ENCODE measurements at places on chromosomes 5 and 9.

DNA sequence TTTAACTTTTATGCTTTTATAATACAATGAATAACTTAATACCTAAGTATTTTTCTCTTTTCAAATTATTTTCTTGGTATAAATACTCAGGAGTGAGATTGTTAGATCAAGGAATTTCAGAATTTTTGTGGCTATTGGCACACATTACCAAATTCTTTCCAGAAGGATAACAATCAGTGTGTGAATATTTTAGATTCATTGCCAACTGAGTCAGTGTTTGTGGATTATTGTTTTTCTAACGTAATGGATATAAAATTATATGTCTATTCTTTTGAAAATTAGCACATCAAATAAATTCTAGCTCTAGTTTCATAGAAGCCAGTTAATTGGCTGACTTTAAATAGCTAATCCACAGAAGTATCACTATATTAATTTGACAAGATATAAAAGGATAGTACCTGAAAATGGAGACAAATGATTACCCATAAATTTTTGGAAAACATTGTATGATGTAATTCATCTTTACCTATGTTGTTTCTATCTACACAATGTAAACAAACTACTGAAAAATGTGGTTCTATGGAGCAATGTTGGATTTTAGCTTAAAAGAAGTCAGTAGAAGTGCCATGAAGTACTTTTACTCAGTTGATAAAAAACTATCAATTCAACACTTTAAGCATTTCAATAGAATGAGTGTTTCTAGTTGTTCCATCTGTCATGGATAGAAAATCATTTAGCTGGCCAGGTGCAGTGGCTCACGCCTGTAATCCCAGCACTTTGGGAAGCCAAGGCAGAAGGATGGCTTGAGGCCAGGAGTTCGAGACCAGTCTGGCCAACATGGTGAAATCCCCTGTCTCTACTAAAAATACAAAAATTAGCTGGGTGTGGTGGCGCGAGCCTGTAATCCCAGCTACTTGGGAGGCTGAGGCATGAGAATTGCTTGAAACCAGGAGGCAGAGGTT lies 185.1 kb downstream of the ADAMTSL1 start:
- peak; percentile 63 for ATAC-seq

DNA sequence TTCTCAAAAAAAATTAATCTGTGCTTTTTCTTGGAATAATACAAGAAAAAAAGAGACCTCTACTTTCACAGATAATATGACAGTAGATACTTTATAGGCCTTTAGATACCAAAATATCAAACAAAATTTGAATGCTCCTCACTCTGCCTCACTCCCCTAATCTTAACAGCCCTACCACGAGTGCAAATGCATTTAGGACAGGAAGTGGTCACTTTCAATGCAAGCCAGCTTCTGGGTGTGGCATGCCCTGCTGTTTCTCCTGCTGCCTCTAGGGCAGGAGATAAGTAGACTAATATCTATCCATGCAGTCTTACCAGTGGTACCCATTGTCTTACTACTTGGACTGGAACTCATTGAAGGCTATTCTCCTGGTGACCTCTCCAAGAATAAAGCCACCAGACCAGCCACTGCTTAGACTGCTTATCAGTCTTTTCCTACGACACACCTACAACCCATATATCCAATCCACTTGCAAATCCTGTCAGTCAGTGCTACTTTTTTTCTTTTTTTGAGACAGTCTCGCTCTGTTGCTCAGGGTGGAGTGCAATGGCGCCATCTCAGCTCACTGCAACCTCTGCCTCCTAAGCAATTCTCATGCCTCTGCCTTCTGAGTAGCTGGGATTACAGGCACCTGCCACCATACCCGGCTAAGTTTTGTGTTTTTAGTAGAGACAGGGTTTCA lies 23.0 kb downstream of the FRRS1L start:
- ATAC-seq = peak; percentile 93

DNA sequence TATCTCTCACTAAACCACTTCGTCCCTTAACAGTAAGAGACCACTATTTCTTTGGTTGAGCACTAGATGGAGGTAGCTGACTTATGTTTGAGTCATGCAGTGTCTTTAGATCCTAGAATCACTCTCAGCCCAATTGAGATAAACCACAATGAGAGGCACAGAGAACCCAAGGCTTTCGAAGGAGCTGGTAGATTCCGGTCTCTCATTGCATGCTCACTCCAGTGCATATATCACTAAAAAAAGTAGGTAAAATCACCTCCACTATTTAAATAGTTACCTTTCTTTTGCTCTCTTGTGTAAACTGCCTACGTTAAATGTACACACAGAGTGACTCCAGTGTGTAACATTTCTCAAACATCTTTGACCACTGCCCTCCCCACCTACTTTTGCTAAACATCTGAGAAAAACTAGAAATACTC lies 27.6 kb downstream of the ACTL7A start:
- ATAC-seq = peak; percentile 73

GRCh38 chr5:151144922-151145321 lies 12.7 kb downstream of the ANXA6 start:
- ATAC-seq = no peak

- no peak for ATAC-seq
Measured at GRCh38 chr5:149792540-149793255, 62.6 kb downstream of the PPARGC1B start.

DNA sequence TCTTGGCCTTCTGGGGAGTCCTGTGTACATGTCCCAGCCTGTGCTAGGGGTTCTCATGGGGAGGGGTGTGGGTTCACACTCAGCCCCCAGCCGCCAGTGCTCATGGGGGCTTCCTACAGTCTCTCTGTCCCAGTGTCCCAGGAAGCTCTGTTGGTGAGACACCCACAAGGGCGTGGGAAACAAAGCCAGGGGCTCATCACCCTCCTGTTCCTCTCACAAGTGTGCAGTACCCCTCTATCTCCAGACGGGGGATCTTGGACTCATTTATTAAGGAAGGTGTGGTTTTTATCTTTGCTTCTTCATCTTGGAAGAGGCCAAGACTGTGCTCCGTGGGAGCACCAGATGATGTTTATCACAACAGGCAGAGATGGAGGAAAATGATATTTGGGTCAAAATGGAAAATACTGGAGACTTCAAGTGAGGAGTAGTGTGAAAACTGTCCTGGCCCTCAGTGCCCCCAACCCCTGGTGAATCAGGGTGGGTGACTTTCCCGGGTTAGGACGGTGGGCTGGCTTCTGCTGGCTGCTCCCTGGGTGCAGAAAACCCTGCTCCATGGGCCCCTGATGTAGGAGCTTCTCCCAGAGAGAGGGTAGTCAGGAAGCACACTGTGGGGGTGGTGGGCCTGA lies 15.2 kb downstream of the TMEM171 start:
- peak; percentile 90 for ATAC-seq

DNA sequence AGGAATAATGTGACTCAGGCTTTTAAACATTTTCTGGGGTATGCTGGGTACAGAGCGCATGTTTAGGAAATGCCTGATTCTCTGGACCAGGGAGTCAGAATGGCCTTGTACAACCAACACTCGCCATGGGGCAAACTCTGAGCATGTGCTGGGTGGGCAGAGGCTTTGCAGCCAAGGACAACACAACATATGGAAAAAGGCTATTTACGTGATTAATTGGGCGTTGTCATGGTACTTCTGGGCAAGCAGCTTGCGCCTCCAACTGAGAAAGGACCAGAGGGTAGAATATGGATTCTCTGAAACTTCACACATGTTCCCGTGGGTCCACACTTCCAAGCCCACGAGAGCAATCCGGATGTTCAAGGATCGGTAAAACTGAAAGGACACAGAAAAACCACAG lies 49.1 kb downstream of the NIPAL4 start:
- ATAC-seq = no peak

DNA sequence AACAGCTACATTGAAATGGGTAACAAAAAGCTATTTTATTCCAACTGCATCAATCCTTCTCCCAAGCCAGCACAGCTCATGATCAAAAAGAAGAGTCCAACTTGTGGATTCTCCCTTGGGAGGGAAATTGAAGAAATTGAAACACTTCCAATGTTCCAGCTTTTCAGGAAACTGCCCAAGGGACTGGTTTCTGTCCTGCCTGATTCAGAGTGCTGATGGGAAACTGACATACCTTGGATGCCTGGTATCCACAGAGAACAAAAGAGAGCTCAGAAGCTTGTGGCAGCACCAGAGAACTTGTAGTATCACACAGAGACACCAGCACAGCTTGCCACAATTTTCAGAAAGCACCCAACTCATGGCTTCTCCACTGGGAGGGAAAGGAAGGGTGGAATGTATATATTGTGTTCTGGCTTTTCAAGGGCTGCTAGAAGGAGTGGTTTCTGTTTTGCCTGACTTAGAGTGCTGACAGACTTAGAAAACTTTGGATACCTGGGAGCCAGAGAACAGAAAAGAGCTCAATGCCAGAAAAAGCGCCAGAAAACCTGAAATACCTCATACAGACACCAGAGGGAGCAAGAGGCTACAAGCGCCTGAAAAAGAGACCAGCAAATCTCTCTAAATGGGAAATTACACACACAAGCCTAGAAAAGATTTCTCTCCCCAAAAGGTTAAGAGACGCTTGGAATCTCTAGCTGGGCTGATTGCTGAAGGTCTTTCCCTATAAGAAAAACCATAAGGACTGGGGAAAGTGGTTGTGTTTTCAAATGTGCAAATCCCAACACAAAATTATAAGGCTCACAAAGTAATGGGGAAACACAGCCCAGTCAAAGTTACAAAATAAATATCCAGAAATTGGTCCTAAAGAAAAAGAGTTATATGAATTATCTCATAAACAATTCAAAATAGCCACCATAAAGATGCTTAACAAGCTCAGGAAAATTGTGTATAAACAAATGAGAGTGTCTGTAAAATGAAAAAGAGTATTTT lies 178.8 kb downstream of the SPOCK1 start:
- peak; percentile 76 for ATAC-seq

- no peak for ATAC-seq
Measured at GRCh38 chr5:149800633-149801032, 70.5 kb downstream of the PPARGC1B start.

DNA sequence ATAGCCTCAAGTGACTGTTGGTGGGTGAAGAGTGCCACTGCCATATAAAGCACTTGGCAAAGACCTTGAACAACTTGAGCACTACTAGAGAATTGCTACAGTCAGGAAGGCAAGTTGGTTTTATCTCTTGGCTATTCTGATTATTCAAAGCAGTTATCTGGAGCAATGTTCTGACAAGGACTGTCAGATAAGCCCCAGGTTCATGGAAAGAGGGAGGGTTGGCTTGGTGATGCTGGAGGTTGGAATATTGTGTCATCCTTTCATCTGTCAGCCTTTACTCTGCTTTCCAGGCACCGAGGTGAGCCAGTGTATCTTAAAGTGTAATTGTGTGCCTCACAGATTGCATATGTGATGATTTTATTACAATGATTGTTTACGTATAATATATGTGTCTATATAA lies 548.4 kb upstream of the ZNF608 start:
- no peak for ATAC-seq
